ENCODE measurements at places on chromosomes 2 and 18.

DNA sequence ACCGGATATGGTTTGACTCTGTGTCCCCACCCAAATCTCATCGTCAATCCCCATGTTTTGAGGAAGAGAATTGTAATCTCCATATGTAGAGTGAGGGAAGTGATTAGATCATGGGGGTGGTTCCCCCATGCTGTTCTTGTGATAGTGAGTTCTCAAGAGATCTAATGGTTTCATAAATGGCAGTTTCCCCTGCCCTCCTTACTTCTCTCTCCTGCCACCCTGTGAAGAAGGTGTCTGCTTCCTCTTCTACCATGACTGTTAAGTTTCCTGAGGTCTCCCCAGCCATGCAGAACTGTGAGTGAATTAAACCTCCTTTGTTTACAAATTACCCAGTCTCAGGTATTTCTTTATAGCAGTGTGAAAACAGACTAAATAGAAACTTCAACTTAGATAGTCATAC lies 69.5 kb downstream of the SESTD1 start:
- no peak for DNase-seq

DNA sequence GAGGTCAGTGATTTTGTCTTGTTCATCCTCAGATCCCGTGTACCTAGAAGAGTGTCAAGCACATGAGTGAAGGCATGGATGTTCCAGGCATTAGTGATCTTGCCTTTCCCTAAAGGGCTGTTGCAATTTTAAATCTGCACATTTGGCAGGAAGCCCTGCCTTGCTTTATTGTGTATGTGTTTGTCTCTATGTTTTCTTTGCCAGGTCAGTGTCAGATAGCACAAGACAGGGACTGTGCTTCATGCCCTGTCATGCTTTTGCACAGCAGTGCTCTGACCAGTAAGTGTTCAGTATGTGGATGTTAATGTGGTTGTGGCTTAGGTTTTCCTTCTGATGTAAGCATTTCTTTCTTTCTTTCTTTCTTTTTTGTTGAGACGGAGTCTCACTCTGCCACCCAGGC lies 131.5 kb downstream of the RGPD3 start:
- DNase-seq, result no peak

DNA sequence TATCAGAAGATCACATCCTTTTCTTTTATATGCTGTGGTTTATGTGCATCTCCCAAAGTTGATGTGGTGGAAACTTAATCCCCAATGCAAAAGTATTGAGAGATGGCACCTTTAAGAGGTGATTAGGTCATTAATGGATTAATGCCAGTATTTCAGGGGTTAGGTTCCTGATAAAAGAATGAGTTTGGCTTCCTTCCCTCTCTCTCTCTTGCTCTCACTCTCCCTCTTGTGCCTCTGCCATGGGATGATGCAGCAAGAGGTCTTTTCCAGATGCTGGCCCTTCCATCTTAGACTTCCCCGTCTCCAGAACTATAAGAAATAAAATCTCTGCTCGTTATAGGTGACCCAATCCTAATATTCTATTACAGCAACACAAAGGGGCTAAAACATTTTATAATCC lies 85.0 kb downstream of the TTC27 start:
- DNase-seq, result no peak

DNA sequence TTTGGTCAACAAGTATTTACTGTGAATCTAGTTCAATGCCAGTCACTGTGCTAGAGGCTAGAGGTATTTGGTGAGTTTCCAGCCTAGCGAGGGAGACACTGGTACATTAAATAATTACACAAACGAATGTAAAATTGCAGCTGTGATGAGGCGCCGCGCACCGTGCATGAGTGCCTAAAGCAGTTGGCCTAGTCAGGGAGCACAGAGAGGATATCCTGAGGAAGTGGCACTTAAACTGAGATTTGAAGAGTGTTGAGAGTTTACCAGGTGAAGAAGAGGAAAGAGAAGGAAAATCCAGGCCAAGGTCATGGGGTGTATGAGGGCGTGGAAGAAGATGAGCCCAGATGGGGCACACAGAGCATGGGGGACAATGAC lies 157.6 kb upstream of the NDUFV2 start:
- DNase-seq, result no peak

DNA sequence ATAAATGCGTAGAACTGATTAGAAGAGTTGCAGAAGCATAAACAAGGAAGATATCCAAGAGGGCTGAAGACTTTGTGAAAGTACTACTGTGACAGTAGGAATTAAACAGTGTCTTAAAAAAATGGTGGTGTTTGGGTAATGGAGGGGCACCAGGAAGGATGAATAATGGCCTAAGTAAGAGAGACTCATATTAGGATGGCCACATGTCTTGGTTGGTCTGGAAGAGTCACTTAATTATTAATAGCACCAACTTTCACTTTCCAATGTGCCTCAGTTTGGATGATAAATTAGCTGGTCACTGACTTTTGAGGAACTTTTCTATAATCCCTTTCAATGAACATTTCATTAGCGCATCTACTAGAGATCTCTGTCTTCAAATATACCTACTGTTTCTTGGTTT lies 372.2 kb downstream of the NYAP2 start:
- DNase-seq, result no peak

DNA sequence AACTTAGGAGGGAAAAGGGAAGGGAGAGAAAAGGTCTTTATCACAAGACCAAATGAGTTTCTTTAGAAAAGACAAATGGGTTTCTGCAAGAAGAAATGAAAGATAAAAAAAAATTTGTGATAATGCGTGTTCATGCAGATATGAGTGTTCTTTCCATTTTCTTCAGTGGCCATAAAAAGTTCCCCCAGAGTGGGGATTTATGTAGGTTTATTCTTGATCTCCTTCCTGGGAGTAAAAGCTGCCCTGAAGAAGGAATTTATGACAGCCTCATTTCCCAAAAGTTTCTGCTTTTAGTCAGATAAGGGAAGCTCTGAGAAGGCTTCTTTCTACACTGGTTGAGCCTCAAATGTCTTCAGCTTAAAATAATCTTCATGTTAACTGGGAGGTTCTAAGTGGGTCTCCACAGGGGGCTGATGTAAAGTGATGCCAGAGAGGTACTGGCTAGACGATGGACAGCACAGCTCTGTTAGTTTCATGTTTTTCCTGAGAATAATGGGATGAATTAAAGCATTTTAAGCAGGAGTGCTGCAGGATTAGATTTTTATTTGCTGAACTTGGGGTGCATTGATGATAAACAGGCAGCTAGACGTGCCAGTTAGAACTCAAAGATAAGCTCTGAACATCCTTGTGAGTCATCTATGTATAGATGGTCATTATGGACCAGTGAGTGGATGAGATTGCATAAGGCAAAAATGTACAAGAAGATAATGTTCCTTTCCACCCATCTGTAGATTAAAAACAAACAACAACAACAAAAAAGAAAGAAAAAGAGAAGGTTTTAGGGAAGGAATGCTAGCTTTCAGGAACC lies 99.4 kb upstream of the MSH2 start:
- DNase-seq, result no peak

DNA sequence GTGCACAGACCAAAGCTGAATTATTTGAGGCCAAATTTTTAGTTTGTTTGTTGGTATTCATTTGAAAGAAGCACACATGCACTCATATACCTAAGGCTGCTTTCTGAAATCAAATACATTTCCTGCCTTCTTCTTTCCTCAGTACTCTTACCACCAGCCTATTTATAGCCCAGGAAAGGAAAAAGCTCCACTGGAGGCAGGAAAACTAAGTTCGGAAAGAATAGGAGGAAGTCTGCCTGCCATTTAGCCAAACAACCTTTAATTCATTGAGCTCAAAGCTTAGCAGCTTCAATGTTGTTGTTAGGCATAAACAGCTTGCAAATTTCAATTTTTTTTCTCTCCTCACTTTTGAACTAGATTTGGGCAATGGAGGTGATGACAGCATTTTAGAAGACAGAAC lies 40.4 kb upstream of the RASGRP3 start:
- no peak for DNase-seq

DNA sequence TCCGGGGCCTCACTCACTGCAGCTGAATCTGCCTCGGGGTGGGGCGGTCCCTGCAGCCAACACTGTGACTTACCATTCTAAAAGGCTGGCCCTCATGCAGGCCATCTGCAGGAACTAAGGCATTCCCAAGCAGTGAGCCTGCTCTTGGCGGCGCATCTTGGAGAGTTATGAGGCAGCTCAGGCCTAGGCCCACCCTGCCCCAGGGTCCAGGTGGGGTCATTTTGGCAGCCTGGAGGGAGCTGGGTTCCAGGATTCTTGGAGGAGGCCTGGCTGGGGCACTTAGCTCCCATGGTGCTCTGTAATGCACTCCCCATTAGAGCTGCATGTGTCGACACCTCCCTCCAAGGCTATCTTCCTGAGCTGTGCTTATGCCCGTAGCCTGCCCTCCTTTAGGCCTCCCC lies 14.8 kb upstream of the BIN1 start:
- DNase-seq, result no peak
